LHCN-M2 (cell line): ENCODE measurements at places on chromosomes 4 and X. TPM values are rescaled to one million over a fixed set of nuclear protein-coding genes. Genes with fewer than 3 reads are reported as not detected.

GRCh38 chr4:163744861-163745260 is 250.4 kb downstream of the TMA16 start:
- DNase-seq = no peak

DNA sequence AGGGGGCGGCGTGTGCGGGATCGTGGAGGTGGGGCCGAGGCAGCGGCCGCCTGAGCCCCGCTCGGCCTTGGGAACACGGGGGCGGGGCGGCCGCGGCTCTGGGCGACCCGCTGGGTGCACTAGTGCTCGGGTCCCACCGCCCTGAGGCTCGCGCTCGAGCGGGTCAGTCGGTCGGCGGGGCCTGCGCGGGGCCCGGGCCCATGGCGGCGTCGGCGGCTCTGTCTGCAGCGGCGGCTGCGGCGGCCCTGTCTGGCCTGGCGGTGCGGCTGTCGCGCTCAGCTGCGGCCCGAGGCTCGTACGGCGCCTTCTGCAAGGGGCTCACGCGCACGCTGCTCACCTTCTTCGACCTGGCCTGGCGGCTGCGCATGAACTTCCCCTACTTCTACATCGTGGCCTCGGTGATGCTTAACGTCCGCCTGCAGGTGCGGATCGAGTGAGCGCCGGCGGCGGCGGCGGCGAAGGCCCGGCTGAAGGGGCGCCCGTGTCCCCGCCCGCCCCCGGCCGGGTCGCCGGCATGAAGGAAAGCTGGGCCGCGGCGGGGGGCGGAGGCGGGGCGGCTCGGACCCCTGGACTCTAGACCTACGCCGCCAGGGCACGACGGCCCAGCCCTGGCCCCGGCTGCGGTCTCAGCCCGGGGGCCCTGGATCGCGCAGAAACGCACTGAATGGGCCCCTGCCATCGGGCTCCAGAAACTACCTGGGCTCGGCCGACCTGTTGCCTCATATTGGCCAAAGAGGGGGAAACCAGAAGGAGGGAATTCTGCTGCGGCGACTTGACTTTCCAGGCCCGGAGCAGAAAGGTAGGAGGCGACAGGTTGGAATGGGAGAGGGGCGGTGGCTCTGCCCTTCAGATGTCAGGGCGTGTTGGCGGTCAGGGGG is at the start of gene SMIM10L2A:
TSS of gene SMIM10L2A (plus strand) at position 13 of the 878 bp plus-strand sequence. CDS start at position 201, 188 bp downstream.
- no peak for DNase-seq

GRCh38 chr4:154577324-154577723 is 13.2 kb downstream of the FGA start:
- no peak for DNase-seq

- no peak for DNase-seq
These were observed 32.2 kb downstream of the TBC1D14 start for GRCh38 chr4:6941796-6942195.

Gene ARMCX2
- total RNA-seq = 199 and 221 TPM in 2 replicates

- no peak for DNase-seq
These were observed 603.8 kb downstream of the IQCM start for GRCh38 chr4:149211876-149212275.

Gene TMPRSS11F
- not detected in 2 replicates for total RNA-seq

Gene SYN1
- total RNA-seq = 0.17 and 0.51 TPM in 2 replicates

DNA sequence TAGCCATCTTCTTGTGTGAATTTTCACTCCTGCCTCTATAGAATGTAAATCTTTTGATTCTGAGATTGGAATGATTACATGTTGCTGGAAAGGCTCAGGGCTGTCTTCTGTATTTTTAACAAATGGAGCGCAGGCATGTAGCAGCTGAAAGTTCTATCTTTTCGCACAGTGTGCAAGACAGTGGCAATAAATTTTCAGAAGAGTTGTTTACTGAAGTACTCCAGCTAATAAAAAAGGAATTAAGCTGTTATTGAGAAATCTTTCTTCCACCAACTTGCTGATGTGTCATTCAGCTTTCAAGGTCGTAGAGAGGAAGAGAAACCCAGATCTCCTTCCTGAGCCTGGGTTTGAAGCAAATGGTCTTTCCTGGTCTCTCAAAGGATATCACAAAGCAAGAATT is 122.0 kb upstream of the PUDP start:
- peak; percentile 32 for DNase-seq

DNA sequence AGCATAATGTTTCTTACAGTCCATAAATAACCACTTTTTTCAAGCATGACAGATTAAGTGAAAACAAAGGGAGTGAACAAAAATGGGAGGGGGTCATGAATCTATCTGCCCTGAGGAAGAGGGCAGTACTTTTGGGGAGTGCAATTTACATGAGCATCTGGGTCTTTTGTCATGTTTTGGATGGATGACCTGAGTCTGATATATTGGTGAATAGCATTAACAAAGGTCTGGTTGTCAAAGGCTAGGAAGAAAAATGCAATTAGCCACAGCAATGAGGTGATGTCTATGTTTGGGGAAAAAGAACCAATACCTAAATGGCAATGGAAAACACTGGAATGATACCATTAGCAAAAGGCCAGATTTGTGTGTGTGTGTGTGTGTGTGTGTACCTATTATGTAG is 15.1 kb upstream of the MAD2L1 start:
- DNase-seq = no peak

- no peak for DNase-seq
These were observed 160.1 kb upstream of the LDB2 start for GRCh38 chr4:17058536-17058915.

- no peak for DNase-seq
These were observed 232.2 kb downstream of the C4orf33 start for GRCh38 chr4:129328162-129328561.
